ENCODE measurements at places on chromosomes 7 and 10. TPM values are rescaled to one million over a fixed set of nuclear protein-coding genes. Genes with fewer than 3 reads are reported as not detected.

- no peak for DNase-seq
Measured at GRCh38 chr10:86599041-86599440, 55.3 kb upstream of the OPN4 start.

DNA sequence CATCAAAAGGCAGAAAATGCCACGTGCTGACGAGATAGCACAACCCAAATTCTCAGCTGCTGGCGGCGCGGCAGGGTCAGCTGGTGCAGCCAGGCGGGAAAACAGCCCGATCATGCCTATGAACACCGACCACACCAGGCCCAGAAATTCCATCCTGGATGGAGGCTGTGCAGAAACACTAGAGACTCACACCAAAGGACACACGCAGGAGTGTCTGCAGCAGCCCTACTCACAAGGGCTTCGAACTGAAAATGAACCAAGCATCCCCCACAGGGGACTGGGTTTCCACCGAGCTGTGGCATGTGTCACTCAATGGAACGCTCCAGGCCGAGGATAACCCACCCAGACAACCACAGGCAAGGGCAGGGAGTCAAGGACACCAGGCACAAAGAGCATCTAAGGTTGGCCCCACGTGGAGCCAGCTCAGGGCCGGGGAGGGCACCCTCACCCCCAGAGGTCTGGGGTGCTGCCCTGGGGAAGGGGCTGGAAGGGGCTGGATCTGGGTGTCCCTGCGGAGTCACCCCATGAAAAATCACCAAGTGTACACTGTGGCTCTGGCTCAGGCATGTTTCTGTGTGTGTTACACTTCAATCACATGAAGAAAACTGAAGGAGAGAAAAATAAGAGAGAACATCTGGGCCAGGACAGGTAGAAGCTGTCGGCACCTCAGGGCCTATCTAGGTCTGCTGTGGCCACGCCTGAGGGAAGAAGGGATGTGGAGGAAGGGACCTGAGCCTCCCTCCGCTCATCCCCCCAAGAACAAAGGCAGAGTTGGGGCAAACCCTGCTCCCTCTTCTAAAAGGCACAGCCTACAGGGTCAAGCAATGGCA is 33.0 kb downstream of the RASGEF1A start:
- DNase-seq = no peak

DNA sequence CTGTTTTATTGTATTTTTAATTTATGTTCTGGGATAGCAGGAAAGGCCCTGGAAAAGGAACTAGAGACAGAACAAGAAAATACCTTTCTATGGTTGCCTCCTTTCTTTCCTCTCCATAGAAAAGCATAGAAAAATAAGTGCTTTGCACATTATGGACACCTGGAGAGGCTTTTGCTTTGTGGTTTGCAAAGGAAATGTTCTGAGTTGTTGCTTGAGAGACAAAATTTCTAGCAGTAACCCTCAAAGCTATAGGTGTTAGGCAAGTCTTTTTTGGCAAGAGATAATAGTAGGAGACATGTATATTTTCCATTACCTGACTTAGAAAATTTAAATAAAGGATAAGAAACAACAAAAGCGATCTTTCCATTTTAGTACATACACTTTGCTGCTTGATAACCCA is 378.6 kb upstream of the PRKCQ start:
- no peak for DNase-seq

- DNase-seq = peak; percentile 13
Measured at GRCh38 chr7:106346678-106347217, 62.0 kb upstream of the NAMPT start.

SLC26A5 gene
- polyA plus RNA-seq = 0.27 TPM
